ENCODE measurements at places on chromosomes 11 and 22.

DNA sequence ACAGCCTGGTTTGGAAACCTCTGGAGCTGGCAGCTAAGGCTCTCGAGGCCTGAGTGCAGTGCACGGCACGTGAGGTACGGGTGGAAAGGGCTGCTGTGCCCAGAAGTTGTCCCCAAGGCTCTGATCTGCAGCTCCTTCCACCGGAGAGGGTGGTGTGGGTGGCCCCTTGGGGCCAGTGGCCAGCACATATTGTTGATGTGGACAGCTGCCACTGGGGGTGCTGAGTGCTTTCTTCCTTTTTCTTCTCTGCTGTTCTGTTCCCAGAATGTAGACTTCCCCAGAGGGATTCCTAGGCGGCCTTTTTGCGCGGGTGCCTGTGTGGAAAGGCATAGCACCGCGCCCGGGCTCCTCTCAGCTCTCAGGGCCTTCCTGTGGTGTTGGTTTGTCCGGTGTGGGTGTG, 1476.5 kb downstream of the TBC1D22A start:
- no peak for DNase-seq

GRCh38 chr11:75946531-75947530, 131.8 kb downstream of the UVRAG start:
- DNase-seq: no peak

- no peak for DNase-seq
These were observed 240.0 kb upstream of the LARGE1 start for GRCh38 chr22:34160141-34160783.

GRCh38 chr11:77512092-77512491, 38.2 kb upstream of the PAK1 start:
- no peak for DNase-seq

DNA sequence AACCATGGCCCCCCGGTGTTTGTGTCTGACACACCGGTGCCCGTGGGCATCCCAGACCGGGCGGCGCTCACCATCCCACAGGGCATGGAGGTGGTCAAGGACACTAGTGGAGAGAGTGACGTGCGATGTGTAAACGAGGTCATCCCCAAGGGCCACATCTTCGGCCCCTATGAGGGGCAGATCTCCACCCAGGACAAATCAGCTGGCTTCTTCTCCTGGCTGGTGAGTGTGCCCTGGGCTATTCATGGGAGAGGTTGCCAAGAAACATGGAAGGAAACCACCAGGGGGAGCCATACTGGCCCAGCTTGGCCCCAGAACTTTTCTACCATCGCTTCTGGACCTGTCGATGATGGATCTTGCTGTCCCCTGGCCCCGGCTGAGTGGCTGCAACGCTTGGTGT, 36.5 kb downstream of the PRDM11 start:
- DNase-seq: no peak

DNA sequence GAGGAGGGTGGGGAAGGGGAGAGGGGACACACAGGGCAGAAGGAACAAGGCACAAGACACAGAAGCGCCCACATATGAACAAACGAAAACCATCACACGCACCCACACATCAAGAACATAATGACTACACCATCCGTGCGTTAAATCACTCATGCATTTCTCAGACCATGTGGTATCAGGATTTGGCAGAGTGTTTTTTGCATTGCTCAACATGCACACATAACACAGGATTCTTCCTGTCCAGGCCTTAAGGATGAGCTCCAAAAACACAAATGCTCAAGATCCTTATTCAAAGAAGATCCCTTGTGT, 309.5 kb downstream of the CADM1 start:
- DNase-seq: no peak

- DNase-seq: no peak
These were observed 3.6 kb upstream of the ROBO3 start for GRCh38 chr11:124861670-124862069.

- DNase-seq: no peak
These were observed 50.4 kb downstream of the FCHSD2 start for GRCh38 chr11:73091521-73092305.
